ENCODE measurements at places on chromosomes 2 and 18. TPM values are rescaled to one million over a fixed set of nuclear protein-coding genes. Genes with fewer than 3 reads are reported as not detected.

The FAM124B gene
- total RNA-seq: 0.44 TPM

The TTN gene
- 0.50 TPM for total RNA-seq

The MITD1 gene
- 19.4 TPM for total RNA-seq

The ERFE gene
- total RNA-seq: 4.2 TPM

The ACKR3 gene
- 3.0 TPM for total RNA-seq

The KIF5C gene
- 0.58 TPM for total RNA-seq

The FRZB gene
- 0.44 TPM for total RNA-seq

The ZBTB7C gene
- total RNA-seq: not detected

The PHOSPHO2 gene
- 1.8 TPM for total RNA-seq

The FAHD2A gene
- 23.8 TPM for total RNA-seq

The GULP1 gene
- total RNA-seq: 56.6 TPM

The TOGARAM2 gene
- 0.17 TPM for total RNA-seq

The IL36G gene
- not detected for total RNA-seq

The NPHP1 gene
- 5.1 TPM for total RNA-seq

The ANKRD30B gene
- 0.50 TPM for total RNA-seq

The FBLN7 gene
- 0.29 TPM for total RNA-seq

The GKN2 gene
- not detected for total RNA-seq

The OTX1 gene
- 0.29 TPM for total RNA-seq

The CYS1 gene
- total RNA-seq: 7.3 TPM

The FOXI3 gene
- total RNA-seq: not detected

The SCN3A gene
- total RNA-seq: 1.3 TPM

The NEU4 gene
- total RNA-seq: not detected

The UNC80 gene
- total RNA-seq: not detected

The SAG gene
- total RNA-seq: not detected

The STRN gene
- total RNA-seq: 13.1 TPM

The RGPD4 gene
- not detected for total RNA-seq

The USP40 gene
- total RNA-seq: 38.5 TPM

The DNAJB2 gene
- 136 TPM for total RNA-seq

The LRP2 gene
- total RNA-seq: not detected

The WNT6 gene
- total RNA-seq: not detected

The XIRP2 gene
- total RNA-seq: not detected

The CCDC68 gene
- 4.6 TPM for total RNA-seq

The MTHFD2 gene
- 65.9 TPM for total RNA-seq

The ASB18 gene
- not detected for total RNA-seq

The POMC gene
- total RNA-seq: 3.8 TPM

The CAPN14 gene
- 0.33 TPM for total RNA-seq

The ATP8B1 gene
- total RNA-seq: 83.7 TPM

Data from smooth muscle cell of trachea (primary cell).